Stimulated activated CD4-positive, alpha-beta T cell treated with anti-CD3 and anti-CD28 coated beads, Interleukin-12 subunit alpha, Interleukin-12 subunit beta, amount 100 ng/mL, for 4 hours (primary cell): ENCODE measurements at places on chromosomes 5 and 9.

- no peak for DNase-seq
These were observed 264.0 kb downstream of the EPB41L4A start for GRCh38 chr5:112154940-112155686.

DNA sequence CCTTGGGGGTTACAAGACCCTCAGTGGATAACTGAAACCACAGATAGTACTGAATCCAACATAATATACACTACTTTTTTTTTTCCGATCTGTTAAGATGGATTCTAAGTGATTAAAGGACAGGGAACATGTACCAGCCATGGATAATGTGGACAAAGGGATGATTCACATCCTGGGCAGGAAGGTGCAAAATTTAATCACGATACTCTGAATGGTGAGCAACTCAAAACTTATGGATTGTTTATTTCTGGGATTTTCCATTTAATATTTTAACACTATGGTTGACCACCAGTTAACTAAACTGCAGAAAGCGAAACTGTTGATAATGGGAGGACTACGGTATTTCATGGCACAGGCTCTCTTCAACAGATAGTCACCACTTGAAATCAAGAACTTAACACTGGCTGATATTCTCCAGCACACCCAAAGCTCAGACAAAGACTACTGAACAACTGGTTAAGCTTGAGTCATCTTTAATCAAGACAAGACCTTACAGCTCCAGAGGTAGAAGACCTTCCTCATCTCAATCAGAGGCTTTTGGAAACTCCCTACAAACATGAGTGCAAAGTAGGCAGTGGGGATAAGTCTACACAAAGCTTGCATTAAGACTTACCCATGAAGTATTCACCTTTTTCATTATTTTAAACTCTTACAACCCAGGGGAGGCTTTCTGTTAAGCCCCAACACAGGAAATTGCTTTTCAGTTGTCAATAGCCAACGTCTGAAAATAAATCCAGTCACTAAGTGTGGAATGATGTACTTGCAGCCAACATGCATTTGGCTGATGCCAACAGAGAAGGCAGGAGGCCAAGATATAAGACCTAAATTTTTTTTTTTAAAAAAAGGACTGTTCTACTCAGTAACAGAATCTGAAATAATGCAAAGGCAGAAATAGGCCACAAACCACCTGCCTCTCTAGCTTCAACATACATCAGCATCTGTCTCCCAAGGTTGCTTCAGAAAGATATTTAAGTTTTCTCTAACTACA is 78.7 kb downstream of the ELAVL2 start:
- no peak for DNase-seq

DNA sequence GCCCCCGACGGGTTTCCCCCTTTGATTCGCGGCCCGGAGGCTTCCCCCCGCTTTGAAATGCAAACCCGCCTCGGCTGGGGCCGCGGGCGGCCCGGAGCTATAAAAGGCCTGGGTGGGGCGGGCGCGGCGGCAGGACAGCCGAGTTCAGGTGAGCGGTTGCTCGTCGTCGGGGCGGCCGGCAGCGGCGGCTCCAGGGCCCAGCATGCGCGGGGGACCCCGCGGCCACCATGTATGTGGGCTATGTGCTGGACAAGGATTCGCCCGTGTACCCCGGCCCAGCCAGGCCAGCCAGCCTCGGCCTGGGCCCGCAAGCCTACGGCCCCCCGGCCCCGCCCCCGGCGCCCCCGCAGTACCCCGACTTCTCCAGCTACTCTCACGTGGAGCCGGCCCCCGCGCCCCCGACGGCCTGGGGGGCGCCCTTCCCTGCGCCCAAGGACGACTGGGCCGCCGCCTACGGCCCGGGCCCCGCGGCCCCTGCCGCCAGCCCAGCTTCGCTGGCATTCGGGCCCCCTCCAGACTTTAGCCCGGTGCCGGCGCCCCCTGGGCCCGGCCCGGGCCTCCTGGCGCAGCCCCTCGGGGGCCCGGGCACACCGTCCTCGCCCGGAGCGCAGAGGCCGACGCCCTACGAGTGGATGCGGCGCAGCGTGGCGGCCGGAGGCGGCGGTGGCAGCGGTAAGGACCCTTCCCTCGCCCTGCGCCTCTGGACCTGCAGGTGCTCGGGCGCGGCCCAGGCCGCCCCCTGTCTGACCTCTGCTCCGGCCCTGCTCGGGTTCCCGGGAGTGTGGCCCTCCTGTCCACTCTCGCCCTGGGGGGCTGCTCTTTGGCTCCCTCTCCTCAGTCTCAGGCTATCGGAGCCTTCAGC is at the start of gene CDX1:
Gene CDX1, plus strand, starts transcription at position 129 of the 862 bp plus-strand sequence. Its CDS starts 99 bp downstream, at position 228.
- DNase-seq = no peak

DNA sequence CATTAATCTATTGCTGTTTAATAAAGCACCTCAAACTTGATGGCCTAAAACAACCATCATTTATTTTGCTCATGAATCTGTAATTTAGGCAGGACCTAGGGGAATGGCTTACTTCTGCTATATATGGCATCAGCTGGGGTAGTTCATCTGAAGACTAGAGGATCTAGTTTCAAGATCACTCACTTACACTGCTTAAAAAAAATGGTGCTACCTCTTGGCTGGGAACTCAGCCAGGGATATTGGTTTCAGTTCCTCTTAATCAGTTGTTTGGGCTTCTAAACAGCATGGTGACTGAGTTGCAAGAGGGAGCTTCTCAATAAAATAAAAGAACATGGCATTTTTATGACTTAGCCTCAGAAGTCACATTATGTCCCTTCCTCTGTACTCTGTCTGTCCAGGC is 142.0 kb downstream of the FAM114A2 start:
- DNase-seq = no peak

DNA sequence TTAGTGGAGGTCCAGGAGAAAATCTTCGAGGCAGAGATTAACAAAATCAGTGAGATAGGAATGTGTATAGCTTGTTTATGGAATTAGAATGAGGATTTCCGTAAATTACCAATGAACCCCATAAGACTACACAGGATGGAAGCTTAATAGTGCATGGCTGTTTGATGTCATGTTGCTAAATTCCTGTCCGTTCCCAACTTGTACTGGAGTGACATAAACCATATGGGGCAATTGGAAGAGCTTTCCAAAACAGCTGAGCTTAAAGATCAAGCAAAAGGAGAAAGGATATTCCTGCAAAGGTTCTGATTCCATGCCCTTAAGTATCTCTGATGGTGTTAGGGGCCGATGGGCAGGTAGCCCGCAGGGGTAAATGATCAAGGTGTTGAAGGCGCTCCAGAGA is 17.4 kb downstream of the GLE1 start:
- no peak for DNase-seq
